ENCODE measurements at places on chromosomes 6 and 20.

GRCh38 chr20:20604357-20604756 lies 108.1 kb downstream of the RALGAPA2 start:
- DNase-seq, result no peak

DNA sequence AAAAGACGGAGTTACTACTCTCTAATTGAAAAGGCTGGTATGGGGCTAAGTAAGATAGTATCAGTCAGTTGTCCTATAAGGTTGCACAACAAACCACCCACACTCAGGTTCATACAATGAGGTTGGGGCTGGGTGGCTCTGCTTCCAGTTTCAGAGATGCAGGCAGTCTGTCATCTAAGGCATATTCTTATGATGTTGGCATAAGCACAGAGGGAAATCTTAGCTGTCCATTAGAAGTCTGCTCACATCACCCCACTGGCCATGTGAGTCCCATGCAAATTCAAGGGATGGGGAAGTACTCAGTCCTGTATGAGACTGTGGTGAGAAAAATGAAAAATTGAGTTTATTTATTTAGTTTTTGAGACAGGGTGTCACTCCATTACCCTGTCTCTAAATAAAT lies 118.6 kb downstream of the LAMP5 start:
- no peak for DNase-seq

GRCh38 chr6:140985679-140986275 lies 1146.9 kb upstream of the GJE1 start:
- no peak for DNase-seq

- DNase-seq, result no peak
These were observed 42.9 kb upstream of the UFL1 start for GRCh38 chr6:96478695-96479094.

- no peak for DNase-seq
These were observed 126.9 kb downstream of the OR2B2 start for GRCh38 chr6:27785294-27785693.

DNA sequence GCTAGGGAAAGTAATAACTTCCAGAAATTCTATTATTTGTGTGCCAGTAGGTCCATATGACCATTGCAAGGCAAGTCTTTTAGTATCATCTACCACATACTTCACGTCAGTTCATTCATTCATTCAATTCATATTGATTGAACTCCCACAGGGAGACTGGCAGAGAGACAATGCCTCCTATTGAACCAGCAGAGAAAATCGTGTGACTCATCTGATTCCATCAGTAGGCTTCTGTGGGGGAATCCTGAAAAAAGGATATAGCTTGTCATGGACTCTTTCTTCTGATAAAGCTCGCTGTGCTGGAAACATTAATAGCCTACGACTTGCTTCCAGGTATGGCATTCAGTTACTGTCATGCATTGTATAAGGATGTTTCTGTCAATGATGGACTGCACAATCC lies 45.3 kb upstream of the CNR1 start:
- no peak for DNase-seq

DNA sequence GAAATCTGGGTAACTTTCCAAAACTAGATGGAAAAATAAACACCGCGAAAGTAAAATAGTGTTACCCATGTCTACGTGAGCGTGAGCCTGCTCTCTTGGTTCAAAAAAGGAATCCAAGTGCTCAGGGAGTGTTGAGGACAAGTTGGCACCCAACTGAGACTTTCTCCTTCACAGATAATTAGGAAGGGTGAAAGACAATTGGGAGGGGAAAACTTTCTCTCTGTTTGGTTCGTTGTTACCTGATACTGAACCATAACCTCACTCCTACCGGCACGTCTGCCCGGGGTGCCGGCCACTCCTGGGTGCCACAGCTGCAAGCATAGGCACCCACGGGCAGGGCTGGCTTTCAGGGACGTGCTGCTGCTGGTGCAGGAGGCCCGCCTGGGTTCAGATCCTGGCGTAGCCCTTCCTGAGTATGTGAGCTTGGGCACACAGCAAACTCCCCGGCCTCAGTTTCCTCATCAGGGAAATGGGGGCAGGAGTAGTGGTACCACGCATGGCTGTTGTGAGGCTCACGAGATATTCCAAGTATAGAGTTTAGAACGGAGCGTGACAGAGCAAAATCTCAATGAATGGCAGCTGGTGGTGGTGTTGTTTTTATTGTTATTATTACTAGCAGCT lies 38.2 kb upstream of the PMEPA1 start:
- DNase-seq, result no peak

DNA sequence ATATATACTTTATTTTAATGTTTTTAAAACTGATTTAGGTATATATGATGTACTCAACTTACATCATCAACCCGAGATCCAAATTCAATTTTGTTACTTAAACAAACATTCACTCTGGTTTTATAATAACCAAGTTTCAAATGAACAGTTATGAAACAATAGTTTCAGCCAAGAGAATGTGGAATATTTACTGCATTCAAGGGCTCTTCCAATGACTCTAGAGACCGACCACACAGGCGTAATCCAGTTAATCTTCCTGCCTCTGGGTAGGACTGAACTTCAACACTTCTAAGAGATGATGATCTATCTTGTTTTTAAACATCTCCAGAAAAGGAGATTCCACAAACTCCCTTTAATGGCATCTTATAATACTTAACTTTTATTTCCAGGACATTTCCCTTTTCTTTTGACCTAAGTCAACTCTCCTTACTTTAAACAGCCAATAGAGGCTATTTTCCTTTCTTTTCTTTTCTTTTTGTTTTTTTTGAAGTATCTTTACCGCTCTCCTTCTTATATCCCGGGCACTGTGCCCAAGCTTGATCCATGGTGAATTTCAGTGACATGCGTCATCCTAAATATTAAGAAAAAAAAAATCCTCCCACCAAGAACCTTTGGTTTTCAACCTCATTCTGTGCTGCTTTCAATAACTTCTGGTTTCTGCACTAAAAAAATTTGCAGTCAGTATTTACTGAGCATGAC lies 110.1 kb downstream of the KIF13A start:
- DNase-seq, result no peak

GRCh38 chr6:109793021-109793420 lies 101.9 kb downstream of the FIG4 start:
- DNase-seq, result no peak

DNA sequence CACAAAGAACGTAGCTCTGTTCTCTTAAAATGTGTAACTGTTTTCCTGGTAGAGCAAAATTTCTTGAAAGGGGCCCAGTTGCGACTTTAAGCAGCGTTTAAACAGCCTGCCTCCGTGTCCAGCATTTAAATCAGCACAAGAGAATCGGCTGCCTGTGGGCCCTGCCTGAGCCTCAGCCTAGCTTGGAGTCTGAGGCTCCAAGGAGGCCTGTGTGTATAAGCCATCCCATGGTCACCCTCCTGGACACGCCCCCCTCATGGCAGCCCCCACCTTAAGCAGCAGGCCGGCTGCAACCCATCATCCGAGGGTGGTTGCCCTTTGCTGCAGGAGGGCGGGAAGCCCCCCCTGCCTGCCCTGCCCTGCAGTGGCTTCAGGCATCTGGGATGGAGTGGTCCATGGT lies 18.9 kb downstream of the SDCBP2 start:
- DNase-seq, result no peak

DNA sequence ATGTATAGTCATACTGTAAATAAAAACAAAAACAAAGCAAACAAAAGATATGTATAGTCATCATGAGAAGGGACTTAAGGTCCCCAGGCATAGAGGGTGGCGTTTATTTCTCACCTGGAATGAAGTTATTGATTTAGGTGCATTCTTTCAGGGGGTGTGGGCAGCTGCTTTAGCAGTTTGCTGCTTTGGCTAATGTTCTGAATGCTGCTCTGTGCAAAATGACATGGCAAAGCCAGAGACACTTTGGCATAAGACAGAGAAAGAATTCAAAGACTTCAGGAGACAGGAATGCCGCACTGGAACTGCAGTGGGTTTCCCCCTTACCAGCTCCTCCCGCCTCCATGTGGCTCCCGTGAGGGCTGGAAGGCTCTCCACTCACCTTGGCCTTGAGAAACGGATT lies 36.4 kb upstream of the NELFCD start:
- DNase-seq, result no peak
